Activated CD4-positive, alpha-beta T cell treated with anti-CD3 and anti-CD28 coated beads for 36 hours (primary cell): ENCODE measurements at places on chromosomes 16 and 17.

GRCh38 chr17:909642-910323 lies 69.8 kb downstream of the NXN start:
- H3K27ac ChIP-seq = no peak overlapping the region
- H3K4me3 ChIP-seq = no peak overlapping the region
- peaks cover 14% of the 10 kb centered on the region for H3K27me3 ChIP-seq
- H3K4me1 ChIP-seq = no peaks in the 10 kb centered on the region
- H3K36me3 ChIP-seq = no peaks in the 10 kb centered on the region

DNA sequence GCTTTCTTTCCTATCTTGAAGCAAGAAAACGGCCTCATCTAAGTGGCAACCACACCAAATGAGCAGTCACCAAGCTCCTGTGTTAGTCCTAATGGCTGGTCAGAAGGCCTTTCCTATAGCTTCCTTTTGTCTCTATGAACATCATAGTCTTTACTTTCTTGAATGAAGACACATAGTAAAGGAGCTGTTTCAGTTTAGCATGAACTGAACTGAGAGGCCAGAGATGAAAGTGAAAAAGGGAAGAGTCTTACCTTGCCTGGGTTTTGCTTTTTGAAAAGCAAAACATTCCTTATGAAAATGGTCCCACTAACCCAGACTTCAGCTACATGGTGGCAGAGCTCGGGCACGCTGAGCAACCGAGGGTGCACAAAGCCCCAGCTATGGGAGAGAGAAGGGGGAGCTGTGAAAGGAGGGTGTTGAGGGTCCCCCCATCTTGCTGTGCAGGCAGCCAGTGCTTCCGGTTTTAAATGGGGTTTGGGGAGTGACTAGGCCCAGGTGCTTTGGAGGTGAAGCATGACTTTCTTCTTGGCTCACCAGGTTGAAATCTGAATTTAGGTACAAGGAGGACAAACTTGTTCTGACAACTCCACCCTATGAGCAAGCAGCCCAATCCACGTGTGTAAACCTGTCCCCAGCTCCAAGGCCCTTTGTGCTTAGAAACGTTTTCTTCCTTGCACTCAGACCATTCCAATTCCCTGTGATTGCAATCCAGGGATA lies 9.1 kb upstream of the PSMC3IP start:
- no peak overlapping the region for H3K4me3 ChIP-seq
- H3K27ac ChIP-seq = peak overlapping the region; percentile 34
- no peaks in the 10 kb centered on the region for H3K27me3 ChIP-seq
- H3K4me1 ChIP-seq = peaks cover 2% of the 10 kb centered on the region
- no peak for DNase-seq

DNA sequence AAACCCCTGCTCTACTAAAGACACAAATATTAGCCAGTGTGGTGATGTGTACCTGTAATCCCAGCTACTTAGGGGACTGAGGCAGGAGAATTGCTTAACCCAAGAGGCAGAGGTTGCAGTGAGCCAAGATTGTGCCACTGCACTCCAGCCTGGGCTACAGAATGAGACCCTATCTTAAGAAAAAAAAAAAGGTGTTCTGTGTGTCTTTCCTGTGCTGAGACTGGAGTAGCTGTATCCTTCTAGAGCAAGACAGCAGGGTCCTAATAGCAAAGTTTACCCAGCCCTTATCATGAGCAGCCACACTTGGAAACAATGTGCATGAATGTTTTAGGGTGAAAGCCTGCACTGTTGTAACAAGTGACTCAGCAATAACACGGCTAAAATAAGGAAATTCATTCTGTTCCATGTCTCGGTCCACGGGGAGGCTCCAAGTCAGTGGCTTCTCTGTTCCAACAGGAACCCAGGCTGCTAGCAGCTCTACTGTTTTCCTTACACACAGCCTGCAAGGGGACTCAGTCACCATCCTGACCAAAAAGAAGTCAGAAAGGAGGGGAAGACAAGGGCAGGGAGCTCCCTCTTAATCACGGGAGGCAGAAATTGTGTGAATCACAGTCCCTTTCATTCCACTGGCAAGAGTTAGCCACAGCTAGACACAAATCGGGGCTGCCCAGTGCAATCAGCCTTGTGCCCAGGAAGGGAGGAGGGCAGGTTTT lies 7.1 kb upstream of the SLC5A11 start:
- DNase-seq = no peak
- no peaks in the 10 kb centered on the region for H3K4me1 ChIP-seq
- H3K4me3 ChIP-seq = no peak overlapping the region
- no peaks in the 10 kb centered on the region for H3K27me3 ChIP-seq

DNA sequence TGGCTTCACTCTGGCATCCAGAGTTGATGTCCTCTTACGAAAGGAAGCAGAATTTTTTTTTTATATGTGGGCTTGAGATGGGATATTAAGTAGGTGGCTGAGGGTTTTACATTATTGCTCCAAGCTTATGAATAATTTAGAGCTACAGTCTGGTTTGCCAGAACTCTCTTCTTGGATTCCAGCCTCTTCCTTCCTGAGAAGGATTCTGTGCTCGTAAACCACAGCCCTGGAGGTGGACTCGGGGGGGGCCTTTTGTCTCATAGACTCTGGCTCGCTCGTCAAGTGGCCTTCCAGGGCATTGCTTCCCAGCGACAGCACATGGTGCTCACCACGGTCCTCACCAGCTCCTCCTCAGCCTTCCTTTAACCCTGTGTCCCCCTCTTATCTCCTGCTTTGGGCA lies 43.2 kb downstream of the TMEM11 start:
- peaks cover 15% of the 10 kb centered on the region for H3K36me3 ChIP-seq
- H3K4me1 ChIP-seq = peaks cover 25% of the 10 kb centered on the region
- no peaks in the 10 kb centered on the region for H3K27me3 ChIP-seq
- H3K27ac ChIP-seq = peak overlapping the region; percentile 8
- H3K4me3 ChIP-seq = no peak overlapping the region
